ENCODE measurements at places on chromosomes 12 and 14.

DNA sequence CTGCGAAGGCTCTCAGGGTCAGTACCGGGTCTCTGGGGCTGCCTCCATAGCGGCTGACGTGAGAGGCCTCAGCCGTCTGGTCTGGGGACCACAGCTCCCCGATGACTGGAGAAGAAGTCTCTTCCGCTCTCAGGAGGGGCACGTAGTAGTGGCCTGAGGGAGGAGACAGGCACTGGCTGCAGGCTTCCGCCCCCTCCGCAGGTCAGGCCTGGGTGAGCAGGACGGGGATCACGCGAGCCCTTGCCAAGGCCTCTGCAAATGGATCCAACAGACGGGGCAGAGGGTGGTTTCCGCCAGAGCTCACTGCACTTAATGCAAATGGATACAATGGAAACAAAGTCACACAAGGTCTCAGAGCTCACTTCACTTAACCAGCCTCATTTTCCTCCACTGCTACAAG lies 24.7 kb downstream of the ANKLE2 start:
- DNase-seq: no peak

DNA sequence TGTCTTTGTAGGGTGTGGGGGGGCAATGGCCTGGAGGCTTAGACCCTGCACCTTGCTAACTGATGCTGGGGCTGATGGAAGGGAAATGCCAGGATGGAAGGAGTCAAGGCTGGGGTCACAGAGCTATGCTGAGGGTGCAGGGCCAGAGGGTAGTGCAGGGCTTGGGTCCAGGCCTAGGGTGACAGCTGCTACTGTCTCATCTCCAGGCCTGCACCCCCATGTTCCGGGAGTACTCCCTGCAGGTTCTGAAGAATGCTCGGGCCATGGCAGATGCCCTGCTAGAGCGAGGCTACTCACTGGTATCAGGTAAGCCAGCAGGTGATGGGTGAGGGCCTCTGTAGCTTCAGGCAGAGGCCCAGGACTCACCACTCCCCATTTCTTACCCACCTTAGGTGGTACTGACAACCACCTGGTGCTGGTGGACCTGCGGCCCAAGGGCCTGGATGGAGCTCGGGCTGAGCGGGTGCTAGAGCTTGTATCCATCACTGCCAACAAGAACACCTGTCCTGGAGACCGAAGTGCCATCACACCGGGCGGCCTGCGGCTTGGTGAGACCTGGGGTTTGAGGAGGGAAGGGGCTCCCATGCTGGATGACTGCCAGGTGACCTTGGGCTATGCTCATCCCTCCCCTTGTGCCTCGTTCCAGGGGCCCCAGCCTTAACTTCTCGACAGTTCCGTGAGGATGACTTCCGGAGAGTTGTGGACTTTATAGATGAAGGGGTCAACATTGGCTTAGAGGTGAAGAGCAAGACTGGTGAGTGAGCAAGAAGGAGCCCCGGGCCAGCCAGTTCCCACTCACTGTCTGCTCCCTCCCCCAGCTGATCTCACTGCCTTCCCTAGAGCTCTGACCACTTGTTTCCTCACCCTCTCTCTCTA lies 4.1 kb downstream of the SHMT2 start:
- DNase-seq: peak; percentile 8

DNA sequence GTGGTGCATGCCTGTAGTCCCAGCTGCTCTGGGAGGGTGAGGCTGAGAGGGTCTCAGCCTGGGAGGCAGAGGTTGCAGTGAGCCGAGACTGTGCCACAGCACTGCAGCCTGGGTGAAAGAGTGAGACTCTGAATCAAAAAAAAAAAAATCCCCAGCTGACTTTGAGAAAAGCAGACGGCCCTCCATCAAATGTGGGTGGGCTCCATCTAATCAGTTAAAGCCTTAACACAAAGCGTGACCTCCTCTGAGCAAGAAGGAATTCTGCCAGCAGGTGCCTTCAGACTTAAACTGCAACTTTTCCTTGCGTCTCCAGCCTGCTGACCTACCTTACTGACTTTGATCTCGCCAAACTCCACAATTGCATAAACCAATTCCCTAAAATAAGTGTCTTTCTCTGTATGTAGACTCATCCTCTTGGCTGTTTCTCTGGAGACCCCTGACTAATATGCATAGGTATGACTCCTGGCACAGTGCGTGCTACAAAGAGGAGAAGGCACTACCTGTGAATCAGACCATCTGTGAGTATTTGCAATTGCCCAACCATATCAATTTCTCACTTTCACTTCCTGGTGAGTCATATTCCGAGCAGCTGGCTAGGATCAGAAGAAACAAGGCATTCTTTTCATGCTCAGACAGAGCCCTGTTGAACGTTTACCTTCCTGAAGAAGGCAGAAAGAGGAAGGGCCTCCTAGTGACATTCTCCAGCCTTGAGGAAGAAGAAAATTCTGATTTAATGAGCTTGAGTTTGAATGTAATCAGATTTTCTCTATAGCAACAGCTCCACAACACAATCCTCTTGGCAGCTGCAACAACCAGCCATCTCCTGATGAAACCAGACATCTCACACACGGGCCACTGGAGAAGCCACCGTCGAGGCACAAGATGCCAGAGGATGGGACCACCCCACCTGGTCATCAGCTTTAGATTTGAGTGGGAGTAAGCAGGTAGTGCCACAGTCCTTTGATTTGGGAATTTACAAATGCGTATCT lies 54.3 kb downstream of the CLMN start:
- DNase-seq: no peak

- DNase-seq: no peak
These were observed 5.1 kb upstream of the NUMB start for GRCh38 chr14:73463411-73463810.

GRCh38 chr12:69042970-69043369 lies 110.0 kb upstream of the CPM start:
- DNase-seq: no peak

- no peak for DNase-seq
These were observed 49.5 kb downstream of the PRMT8 start for GRCh38 chr12:3540387-3540990.

DNA sequence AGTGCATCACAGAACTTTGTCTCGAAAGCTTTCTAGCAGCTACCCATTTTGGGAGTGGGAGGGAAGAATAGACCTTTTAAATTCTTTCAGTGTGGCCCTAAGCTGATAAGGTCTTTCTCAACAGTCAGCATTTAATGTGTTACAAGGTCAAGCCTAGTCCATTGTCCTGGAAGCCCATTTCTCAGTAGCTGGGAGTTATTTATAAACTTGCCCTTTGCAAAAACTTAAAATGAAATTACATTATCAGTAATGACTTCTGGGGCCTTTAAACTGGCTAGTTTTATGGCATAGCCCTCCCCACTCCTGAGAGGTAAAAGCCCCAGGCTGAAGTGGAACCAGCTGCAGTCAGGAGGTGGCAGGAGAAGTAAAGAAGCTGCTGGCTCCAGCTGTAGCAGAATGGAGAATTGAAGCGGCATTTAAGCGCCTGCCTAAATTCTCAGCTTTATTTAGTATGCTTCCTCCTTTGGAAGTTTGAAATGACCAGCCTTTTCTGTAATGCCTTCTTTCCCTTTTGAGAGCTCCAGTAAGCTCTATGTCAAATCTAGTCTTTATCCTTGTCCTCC lies 12.4 kb downstream of the COPZ1 start:
- no peak for DNase-seq

DNA sequence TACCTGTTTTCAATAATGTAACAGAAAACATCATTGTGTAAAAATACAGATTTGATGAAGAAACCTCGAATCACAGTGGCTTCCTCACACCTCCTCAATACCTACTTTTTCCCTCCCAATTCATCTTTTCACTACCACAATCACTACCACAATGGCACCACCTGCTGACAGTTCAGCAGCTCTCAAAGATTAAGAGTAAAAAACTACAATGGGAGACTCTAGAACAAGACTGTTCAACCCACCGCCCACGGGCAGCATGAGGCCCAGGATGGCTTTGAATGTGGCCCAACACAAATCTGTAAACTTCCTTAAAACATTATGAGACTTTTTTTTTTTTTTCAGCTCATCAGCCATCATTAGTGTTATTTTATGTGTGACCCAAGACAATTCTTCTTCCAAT lies 15.2 kb downstream of the MED6 start:
- DNase-seq: no peak

DNA sequence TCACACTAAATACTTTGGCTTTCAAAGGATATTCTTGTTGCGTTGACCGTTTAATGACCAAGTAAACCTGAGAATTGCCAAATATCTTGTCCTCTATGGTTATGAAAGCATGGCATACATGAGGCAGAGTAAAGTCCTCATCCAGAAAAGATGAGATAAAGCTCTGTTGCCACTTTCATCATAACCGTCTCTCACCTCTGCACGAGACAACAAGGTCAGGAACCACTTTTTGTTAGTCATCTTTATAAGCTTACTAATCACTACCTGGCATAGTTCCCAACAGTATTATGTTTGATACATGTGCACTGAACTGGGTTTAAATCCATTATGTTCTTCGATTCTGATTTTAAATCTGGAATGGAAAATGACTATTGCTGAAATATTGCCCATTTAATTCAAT lies 31.3 kb downstream of the PTPRB start:
- DNase-seq: no peak

- peak; percentile 57 for DNase-seq
These were observed 12.4 kb upstream of the SMUG1 start for GRCh38 chr12:54201001-54201794.

DNA sequence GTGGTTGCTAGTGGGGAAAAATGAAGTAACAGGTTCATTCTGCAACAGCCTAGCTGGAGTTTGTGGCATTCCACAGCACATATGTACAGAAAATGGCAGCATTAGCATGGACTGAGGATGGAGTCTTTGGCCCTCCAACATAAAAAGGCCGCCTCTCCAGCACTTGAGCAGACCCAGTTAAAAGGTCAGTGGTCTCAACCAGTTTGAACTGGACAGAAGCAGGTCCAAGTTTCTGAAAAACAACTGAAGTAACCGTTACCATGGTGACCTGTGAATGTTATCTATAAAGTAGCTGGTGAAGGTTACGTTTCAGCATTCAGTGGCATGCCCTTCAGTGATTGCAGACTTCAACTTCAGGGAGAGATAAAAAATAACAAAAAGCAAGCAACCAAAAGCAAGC lies 34.1 kb upstream of the OR10AD1 start:
- DNase-seq: no peak

- DNase-seq: no peak
These were observed 994.7 kb downstream of the VRK1 start for GRCh38 chr14:97791906-97792305.

DNA sequence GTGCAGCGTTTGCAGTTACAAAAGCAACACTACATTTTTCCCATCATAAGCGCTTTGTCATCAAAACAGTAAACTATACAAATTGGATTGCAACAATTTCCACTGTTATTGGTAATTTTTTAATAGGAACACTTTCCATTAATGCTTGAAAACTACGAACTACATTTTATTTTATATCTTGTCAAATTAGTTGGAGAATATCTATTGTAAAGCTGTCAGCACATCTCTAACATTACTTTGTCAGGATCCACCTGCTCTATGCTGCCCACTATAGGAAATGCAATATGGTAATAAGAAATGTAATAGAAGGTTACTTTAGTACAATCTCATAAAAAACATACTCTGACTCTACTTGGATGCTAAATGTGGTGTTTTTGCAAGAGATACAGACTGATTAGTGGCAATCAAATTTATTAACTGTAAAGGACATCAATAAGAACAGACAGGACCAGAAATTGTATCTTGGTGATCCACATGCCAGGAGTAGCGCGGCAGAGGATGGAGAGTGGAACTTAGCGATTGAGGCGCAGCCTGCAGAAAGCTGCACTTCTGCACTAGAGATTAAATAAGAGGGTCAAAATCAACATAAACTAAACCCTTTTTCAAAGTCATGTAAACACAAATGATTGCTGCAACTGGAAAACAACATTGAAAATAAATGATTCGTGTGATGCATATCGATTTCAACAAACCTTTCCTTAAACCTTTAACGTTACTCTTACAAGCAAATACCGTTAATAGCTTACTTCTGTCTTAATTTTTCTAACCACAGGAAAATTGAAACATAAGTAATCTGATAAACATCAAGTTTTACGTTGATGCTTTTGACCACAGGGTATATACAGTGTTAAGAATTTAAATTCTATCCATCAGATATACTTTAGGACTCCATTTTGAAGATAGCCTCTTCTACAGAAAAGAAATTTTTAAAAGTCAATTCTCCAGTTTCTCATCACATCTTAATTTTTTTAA lies 3.6 kb upstream of the ARID2 start:
- DNase-seq: no peak

- DNase-seq: no peak
These were observed 604 bp upstream of the ARHGEF25 start for GRCh38 chr12:57610554-57611107.

- DNase-seq: peak; percentile 44
These were observed 551 bp downstream of the RAP1B start for GRCh38 chr12:68611094-68611805.

GRCh38 chr14:71267007-71267513 lies 359.8 kb downstream of the PCNX1 start:
- no peak for DNase-seq

DNA sequence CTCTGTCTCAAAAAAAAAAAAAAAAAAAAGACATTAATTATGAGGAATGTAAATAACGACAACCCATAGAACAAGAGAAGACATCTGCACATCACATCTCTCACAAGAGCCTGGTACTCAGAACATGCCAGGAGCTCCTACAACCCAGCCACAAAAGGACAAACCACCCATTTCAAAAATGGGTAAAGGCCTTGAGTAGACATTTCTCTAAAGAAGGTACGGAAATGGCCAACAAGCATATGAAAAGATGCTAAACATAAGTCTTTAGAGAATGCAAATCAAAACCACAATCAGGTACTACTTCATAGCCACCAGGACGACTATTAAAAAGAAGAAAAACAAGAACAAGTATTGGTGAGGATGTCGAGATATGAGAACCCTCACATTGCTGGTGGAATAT lies 13.3 kb downstream of the AMN start:
- no peak for DNase-seq

DNA sequence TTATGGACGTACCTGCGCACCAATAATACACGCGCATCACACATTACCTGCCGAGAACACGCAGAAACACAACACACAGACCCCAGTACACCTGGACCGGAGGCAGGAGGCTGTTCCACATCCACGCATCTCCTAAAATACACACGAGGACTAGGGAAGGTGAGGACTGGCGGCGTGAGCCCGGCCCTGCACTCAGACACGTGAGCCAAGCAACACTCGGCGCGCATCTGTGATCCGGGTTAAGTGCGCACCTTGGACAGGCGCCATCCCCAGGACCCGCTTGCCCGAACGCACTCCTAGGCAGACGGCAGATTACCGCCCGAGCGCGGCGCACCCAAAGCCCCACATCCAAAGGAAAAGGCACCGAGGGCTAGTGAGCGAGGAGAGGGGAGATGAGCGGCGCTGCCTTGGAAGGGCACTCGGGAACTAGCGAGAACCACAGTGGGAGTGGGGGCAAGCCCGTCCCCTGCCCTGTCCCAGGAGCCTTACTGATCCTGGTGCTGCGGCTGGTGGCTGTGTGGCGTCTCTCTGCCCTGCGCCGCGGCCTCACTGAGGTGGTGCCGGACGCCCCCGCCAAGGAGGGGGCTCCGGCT lies 417 bp downstream of the GLS2 start:
- DNase-seq: no peak

- no peak for DNase-seq
These were observed 13.1 kb downstream of the DYNC1H1 start for GRCh38 chr14:101977311-101978071.

GRCh38 chr12:3135522-3136461 lies 58.6 kb downstream of the TSPAN9 start:
- peak; percentile 13 for DNase-seq
